ENCODE measurements at places on chromosomes 3 and 15.

GRCh38 chr15:38085114-38085513, 150.7 kb downstream of the TMCO5A start:
- DNase-seq = no peak

DNA sequence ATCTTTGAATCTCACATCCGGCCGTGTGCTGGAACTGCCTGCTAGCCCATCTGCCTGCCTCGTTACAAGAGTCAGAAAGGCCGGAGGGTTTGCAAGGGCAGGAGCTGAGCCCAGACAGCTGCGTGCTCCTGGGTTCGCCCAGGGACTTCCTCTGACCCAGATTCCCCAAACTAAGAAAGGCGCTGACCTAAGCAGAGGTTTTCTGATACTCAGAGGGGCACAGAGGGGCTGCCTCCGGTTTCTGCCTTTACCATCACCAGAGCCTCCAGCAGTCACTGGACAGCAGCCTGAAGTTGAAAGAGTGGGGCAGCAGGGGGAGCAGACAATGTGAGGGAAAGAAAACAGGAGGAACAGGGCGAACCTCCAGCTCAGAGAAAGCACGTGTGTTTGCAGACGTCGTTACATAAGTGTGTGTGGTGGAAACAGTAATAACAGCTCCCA, 33.4 kb upstream of the RAD18 start:
- DNase-seq = no peak

DNA sequence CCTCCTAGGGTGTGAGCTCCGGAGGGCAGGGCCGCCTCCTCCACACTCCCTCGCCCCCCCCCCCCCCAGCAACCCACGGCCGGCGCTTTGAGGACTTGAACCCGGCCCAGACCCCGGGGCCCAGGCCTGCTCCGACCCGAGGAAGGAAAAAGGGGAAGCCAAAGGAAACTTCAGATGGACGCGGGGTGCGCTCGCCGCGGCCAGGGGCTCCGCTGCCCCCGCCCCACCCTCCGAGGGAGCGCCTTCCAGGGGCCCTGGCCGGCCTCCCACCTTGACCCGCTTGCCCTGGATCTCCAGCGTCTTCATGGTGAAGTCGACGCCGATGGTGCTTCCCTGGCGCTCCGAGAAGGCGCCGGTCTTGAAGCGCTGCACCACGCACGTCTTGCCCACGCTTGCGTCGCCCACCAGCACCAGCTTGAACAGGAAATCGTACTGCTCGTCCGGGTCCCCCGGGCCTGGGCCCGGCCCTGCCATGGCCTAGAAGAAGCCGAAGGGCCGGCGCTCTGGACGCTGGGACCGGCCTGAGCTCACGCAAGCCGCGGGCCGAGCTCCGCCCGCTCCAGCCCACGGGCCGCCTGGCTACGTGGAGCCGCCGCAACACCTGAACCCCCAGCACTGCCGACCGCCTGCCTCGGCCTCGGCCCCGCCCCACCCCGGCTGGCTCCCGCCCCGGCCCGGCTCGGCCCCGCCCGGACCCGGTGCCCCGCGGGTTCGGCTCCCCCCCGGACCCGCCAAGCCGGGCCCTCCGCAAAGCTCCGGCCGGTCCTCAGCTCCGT, 400 bp downstream of the RAB43 start:
- DNase-seq = no peak

DNA sequence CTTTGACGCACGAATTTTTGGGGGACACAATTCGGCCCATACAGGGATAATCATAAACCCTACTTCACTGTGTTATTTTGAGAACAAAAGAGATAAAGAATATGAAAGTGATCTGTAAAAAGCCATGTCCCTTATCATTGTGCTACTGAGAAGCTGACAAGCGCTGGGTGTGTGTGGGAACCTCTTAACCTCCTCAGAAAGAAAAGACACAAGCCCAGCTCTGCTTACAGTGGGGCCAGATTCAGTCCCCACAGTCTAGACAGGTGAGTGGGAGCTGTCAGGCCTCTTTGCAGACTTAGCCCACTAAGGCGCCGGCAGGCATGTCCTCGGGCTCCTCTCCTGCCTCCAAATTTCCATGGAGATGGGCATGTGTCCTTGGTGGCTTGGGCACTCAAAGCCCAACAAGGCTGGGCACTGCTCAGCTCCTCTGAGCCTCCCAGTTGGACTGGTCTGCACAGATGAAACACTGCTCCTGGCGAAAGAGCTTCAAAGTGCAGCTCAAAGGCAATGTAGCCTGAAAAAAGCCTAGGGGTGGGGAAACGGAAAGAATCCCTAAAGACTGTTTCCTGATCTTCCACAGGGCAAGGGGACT, 64.4 kb upstream of the ETV5 start:
- DNase-seq = no peak

DNA sequence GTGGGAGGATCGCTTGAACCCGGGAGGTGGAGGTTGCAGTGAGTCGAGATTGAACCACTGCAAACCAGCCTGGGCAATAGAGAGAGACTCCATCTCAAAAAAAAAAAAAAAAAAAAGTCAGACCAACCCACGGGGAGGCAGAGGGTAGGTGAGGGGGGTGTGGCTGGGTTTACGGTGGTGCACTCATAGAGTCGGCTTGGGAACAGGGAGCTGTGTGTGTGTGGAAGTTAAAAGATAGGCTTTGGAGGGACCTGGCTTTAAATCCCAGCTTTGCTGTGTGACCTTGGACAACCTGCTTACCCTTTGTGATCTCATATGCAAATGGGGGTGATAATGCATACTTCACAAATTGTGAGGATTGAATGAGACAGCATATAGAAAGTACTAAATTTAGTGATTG, 10.0 kb upstream of the ISLR2 start:
- DNase-seq = no peak

GRCh38 chr3:35524856-35525255, 114.5 kb upstream of the ARPP21 start:
- DNase-seq = no peak

GRCh38 chr3:60096403-60096802, 1046.6 kb upstream of the CFAP20DC start:
- no peak for DNase-seq

DNA sequence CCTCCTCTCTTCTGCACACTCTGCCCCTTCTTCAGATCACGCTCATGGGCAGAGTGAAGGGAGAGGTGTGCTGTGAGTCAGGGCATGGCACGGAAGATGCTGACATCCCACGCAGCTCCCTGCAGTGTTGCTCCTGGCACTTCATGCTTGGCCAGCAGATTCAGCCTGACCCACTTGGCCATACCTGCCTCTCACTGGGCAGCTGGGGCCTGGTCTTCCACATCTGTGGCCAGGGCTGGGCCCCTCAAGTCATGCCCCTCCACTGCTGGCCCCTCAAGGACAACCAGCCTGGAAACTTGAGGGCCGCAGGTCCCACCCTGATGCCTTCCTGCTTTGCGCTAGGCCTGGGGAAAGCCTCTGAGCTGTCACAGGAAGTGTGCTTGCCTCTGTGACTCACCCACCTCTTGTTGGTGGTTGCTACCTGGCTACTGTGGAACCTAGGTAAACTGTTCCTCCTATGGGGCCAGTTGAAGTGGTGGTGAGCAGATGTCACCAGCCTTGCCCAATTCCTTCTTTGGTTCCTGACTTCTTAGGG, 48.7 kb downstream of the BSN start:
- DNase-seq = peak; percentile 64

GRCh38 chr3:196210673-196211556, at the start of gene ZDHHC19:
ZDHHC19 (minus strand) TSS chr3:196211400; CDS start chr3:196211315, 85 bp downstream.
- no peak for DNase-seq

GRCh38 chr3:102451543-102451942, 16.7 kb downstream of the ZPLD1 start:
- no peak for DNase-seq

DNA sequence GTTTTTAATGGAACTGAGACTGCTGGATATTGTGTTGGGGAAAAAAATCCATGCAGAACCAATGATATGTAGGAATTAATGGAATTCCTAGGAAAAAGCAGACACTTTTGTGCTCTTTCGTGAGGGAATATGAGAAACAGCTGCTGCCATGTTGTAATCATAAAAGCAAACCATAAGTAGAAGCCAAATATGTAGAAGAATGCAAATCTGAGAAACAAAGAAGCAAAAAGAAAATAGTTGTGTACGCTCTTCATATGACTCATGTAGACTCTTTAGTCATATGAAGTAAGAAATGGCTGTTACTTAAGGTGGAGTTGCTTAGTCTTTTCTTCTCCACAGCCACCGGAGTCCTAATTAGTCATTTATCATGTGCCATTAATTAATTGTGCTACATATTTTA, 298.6 kb upstream of the ZNF717 start:
- DNase-seq = no peak

GRCh38 chr15:59352189-59352588, 20.5 kb downstream of the MYO1E start:
- no peak for DNase-seq

GRCh38 chr15:100337096-100338044, 4.4 kb downstream of the ADAMTS17 start:
- no peak for DNase-seq

DNA sequence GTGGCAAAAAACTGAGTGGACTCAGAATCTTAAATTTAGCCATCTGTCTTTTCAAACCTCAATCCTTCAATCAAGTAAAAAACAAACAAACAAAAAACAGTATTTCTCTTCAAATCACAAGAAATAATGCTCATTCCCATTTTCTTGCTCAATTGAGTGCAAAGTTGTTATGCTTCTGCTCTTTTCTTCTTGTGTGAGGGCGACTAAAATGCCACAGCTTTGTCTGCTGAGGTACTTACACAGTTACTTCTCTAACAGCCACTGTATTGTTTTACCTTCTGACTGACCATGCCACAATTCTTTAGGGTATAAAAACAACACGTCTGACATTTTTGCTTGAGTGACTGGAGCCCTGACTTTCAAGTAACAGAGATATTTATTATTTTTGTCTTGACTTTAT, 617.4 kb downstream of the NAALADL2 start:
- no peak for DNase-seq

DNA sequence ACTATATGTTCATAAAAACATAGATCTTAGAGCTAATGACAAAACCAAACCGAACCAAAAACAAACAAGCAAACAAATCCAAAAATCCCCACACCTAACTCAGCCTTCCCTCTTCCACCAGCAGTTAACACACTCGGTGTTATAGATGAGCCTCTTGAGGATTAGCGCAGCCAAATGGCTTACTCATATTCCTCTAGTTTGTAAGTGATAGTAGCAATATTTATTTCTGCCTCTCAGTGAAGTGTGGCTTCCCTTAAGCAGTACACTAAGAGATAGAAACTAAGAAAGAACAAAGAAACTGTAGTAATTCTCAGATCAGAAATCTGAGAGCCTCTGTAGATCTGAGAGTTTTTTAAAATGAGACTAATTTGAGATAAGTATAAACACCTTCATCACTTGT, 2.4 kb upstream of the NCEH1 start:
- no peak for DNase-seq

GRCh38 chr3:192915304-192915703, 2.4 kb downstream of the MB21D2 start:
- DNase-seq = peak; percentile 60

DNA sequence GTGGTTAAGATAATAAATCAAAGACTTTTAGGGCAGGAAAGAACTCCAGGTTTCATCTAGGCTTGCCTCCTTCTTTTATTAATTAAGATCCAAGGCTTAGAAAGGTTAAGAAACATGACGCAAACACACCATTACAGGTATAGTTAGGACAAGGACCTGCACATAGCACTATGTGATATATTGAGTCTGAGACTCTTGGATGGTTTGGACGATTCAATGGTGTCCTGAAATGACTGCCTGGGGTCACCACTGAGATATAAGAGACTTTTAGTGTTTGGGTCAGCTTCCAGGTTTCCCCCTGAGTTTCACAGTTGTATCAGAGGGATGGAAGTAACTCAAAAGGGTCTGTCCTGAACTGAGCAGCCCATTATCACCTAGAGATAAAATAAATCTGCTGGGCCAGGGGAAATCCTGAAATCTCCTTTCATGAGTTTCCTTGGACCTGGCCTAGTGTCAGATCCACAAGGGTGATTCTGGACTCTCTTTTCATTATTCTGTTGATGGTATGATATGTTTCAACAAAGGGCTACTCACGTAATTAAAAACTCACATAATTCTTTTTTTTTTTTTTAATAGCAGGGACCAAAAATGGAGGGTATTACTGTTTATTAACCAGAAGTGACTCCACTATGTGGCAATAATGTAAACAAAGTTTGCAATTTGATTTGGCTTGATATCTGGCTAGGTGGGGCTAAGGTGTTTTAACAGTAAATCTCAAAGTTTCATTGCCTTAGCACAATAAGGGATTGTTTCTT, 55.6 kb upstream of the ADGRG7 start:
- no peak for DNase-seq

GRCh38 chr3:159879598-159879997, 109.0 kb upstream of the IL12A start:
- DNase-seq = no peak

DNA sequence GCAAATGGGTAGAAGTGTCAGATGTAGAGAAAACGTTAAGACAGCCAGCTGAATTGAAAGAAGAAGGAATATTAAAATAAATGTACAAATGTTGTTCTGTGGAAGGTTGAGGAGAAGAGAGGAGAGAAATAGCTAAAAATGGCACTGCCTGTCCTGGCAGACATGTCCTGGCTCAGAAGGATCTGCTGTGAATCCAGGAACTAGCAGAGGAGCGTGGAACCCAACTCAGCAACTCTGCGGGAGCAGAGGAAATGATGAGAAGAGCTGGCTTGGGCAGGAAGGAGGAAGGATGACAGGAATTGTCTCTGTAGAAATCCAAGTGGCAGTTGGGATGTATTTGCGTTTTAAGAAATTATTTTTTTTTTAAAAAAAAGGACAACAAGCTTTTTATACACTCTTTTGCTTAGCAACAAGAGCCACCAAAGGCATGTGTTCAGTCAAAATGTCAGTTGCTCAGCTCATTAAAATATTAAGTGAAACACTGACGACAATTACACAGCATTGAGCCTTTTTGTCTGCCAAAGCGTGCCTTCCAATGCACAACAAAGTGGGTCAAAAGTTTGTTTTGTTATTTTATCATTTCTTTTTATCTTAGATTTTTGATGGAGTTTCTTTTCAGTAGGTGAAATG, 16.1 kb downstream of the NANOGP8 start:
- DNase-seq = no peak

DNA sequence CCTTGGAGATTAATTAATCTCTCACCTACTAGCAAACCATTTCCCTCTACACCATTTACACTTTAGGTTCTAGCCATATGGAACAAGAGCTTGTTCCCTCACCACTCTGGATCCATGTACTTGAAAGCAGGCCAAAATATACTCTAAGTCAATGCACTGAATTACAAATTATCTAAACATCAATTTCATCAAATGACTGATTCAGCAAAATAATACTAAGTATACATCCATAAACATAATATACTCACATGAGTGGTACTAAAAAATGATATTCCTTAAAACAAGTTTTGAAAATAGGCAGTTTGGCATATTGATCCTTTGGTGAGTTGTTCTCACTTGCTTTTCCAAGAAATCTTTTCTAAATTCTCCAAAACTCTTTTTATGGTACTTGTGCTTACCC, 459.7 kb upstream of the ZNF385D start:
- no peak for DNase-seq

Measured in T-helper 1 cell (primary cell).